ENCODE measurements at places on chromosomes 1 and 21. TPM values are rescaled to one million over a fixed set of nuclear protein-coding genes. Genes with fewer than 3 reads are reported as not detected.
A peak's percentile ranks its signal among the peaks of the same experiment; 100 is the strongest.

- no peak for DNase-seq
These were observed 59.8 kb downstream of the GPR88 start for GRCh38 chr1:100597784-100598183.

GRCh38 chr1:200178340-200178739 lies 150.8 kb downstream of the NR5A2 start:
- DNase-seq: no peak

Gene SHISAL2A
- polyA plus RNA-seq: 3.9 TPM

DNA sequence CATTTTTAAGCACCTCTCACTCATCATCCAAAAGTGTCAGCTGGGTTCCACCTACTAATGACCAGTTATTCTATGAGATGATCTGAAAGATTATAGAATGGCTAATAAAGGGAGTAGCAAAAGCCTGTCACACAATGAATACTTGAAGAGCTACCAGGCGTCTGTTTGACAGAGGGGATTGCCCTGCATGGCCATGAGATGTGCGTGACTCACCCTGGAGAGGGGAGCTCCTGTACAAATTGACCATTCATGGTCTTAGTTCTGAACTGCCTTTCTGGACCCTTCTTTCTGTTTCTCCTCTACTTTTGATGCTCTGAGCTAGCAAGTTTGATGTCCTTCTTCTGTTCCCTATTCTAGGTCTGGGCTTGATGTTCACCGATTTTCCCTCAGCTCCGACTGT lies 85.2 kb upstream of the ABCD3 start:
- DNase-seq: no peak

DNA sequence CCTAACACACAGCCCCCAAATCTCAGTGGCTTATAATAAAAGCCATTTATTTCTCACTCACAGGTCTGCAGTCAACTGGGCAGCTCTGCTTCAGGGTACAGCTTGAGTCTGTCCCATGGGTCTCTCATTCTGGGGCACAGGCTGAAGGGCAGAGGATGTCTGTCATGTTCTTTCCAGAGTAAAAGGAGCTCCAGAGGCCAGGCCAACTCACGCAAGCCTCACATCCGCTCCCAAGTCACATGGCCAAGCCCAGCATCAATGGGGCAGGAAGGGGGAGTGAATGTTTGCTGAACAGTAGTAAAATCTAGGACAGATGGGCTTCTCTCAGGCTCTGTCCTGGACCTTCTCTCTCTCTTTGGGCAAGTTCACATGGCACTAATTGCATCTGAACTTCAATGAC lies 7.1 kb upstream of the SSBP3 start:
- no peak for DNase-seq

GRCh38 chr1:26727476-26727875 lies 31.7 kb downstream of the ARID1A start:
- no peak for DNase-seq

GRCh38 chr1:177800400-177801088 lies 169.3 kb downstream of the SEC16B start:
- no peak for DNase-seq

DNA sequence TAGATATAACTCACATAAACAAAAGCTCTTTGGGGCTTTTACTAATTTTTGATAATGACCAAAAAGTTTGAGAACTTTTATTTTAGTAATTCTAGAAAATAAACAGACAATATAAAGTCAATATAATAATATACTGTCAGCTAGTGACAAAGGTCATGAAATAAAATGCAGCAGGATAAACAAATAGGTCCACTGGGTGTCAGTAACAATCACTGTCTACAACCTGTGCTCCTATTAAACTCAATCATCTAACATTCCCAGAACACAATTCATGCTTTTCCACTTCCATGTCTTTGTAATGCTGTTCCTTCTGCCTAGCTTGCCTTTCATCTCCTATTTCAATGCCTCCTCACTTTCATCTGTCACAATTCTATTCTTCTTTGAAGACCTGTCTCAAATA lies 186.1 kb downstream of the GIPC2 start:
- no peak for DNase-seq

GRCh38 chr1:191222206-191222605 lies 744.5 kb upstream of the BRINP3 start:
- no peak for DNase-seq

DNA sequence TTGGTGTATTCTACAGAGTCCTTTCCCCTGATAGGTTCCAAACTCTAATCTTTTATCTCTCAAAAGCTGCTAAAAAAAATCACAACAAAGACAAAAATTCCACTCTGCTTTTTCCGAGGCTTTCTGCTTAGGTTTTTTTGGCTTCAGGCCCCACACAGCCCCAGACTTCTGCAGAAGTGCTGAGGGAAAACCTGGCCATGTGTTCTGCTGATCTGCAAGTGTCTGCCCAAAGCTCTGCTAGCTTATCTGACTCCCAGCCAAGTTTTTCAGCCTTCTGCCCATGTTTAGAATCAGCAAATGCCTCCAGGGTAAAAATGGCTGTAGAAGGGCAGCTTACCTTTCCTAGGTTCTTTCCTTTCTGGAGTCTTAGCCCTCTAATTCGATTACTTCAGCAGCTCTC lies 28.4 kb downstream of the DISP3 start:
- DNase-seq: no peak

Gene CCNL2
- polyA plus RNA-seq: 169 TPM

DNA sequence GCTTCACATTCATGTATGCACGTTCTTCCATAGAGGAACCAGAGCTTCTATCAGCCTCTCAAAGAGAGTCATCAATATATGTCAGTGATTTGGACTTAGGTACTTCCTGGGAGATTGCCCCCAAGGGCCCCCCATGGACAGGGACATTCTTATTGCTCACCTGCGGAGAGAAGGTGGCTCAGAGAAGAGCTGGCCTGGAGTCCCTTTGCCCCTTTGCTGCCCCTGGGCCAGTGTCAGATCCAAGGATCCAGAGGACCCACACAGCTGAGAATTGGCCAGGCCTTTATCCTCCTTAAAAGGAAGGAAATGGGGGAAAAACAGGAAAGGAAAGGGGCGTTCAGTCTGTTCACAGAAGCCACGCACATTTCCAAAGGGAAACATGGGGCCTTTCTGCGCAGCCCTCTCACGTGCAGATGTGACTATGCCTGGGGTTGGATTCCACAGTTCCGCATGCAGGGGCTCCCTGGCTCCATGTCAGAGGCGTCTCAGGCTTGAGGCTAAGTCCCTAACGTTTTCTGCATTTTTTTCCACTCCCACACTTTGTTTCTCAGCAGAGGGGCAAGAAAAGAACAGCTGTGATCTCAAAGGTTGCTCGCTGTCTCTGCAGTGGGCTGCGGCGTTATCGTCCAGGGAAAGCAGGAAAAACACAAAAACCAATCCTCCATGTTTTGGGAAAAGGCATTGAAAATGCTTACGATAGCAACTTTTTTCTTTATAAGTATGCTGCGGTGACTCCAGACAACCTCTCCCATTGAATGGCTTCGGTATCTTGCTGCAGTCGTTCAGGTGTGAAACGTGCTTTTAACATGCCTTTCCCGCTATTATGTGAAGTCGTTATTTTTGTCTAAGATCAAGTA lies 5.9 kb downstream of the C1orf226 start:
- DNase-seq: no peak

Gene AKR7A3
- polyA plus RNA-seq: 1.4 TPM

DNA sequence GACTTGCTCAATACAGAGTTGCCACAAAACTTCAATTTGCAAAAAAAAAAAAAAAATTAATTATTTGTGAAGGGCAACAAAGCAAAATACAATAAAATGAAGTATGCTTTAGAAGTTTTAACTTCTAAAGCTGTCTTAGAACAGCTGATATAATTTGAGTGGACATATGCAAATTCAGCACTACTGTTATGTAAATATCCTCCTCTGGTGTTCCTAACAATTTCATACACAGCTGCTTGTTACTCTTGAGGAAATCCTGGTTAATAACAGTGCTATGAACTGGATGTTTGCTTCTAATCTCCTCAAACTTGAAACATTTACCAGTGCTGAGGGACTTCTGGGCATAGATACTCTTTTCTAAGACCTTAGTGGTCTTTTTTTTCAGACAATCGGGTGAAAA lies 69.6 kb upstream of the COL24A1 start:
- no peak for DNase-seq

GRCh38 chr1:78651241-78651640 lies 1.6 kb downstream of the IFI44 start:
- DNase-seq: peak; percentile 11

Gene GPR25
- not detected for polyA plus RNA-seq

- DNase-seq: peak; percentile 68
These were observed 104.8 kb downstream of the RERE start for GRCh38 chr1:8712413-8713231.

Gene MX2
- polyA plus RNA-seq: 1.1 TPM

DNA sequence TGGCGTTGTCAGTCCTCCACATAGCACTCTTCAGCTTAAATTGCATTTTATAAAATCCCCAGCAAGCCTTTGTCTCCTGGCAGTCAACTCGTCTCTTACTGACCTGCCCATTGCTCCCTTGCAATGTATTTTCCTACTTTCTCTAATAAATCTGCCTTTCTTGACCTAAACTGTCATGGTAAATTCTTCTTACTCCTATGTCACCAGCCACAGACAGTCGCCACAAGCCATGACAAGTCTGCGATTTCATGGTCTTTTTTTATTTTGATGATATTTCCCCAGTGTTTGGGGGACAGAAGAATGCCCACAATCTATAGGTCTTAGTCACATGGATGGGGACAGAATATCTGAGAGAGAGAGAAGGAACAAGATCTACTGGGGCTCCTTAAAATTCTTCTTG lies 8.4 kb downstream of the IFNAR2 start:
- no peak for DNase-seq

DNA sequence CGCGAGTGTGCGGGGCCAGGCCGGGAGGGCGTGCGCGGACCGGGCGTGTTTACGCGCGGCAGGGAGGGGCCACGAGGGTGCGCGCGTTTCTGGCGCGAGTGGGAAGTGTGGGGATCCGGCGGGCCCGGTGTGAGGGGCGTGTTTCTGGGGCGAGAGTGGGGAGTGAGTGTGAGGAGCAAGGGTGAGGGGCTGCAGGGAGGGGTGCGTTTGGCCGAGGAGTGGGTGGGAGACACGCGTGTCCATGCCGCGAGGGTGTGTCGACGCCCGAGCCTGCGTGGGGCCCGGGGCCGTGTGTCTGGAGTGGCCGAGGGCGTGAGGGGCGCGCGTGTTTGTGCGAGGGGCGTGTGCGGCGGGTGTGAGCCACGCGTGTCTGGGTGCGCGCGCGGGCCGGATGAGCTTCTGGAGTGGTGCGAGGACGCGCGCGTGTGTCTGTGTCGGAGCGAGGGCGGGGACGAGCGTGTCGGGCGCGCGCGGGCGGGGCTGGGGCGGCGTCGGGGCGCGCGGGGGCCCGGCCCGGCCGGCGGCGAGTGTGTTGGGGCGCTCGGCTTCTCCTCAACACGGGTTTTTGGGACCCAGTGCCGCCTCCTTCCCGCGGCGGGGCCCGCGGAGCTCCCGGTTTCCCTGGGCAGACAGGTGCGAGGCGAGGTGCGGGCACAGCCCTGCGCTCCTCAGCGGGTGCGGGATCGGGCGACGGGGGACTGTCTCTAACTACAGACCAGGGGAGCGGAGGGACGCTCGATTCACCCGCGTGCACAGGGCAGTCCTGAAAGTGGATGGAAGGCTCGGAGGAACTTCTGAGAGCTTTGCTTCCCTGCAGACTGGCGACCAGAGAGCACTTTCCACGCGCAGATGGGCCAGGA lies 65.8 kb upstream of the VAMP3 start:
- DNase-seq: no peak

DNA sequence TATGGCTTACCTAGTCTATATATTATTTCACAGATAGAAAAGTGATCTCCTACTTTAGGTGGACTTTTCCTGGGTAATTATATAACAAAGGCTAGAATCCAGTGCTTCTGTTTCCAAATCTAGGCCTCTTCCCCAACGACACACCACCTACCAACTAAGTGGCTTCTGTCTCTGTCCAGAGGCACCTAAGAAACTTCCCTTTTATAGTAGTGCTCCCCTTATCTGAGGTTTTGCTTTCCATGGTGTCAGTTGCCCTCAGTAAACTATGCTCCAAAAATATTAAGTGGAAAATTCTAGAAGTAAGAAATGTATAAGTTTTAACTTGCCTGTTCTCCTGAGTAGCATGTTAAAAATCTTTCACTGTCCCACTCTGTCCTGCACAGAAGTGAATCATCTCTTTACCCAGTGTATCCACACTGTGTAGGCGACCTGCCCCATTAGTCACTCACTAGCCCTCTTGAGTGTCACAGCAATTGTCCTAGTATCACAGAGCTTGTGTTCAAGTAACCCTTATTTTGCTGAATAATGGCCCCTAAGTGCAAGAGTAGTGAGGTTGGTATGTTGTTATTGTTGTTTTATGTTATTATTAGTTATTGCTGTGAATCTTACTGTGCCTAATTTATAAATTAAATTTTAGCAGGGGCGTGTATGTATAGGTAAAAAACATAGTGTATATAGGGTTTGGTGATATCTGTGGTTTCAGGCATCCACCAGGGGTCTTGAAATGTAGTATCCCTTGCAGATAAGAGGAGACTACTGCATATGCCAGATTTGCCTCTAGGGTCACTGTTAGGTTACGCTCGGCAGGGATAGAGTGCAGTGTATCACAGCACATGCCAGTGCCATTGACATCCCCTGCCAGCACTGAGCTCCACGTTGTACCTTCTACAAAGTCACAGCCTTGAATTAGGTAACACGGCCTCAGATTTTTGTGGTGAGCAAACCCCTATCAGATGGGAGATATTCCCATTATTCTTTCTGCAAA lies 14.7 kb upstream of the CD53 start:
- no peak for DNase-seq

Gene A3GALT2
- not detected for polyA plus RNA-seq
